Stimulated activated CD4-positive, alpha-beta T cell treated with anti-CD3 and anti-CD28 coated beads, Interleukin-15, amount 100 ng/mL, for 48 hours (primary cell): ENCODE measurements at places on chromosomes 5 and 9.

GRCh38 chr5:40654377-40654991 lies 25.2 kb upstream of the PTGER4 start:
- DNase-seq = no peak

DNA sequence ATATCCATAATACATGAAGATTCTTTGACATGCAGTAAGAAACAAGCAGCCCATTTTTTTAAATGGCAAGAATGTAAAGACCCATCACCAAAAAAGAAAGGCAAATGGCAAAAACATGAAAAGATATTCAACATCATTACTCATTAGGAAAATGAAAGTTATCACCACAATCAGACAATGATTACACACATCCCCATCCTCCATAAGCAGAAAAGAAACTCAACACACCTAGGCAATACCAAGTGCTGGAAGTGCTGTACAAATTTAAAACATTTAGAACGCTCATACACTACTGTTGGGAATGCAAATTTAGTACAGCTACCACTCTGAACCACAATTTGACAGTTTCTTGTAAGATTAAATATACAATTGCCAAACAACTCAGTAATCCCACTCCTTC lies 466.7 kb downstream of the ACTL7B start:
- DNase-seq = no peak

- DNase-seq = no peak
Measured at GRCh38 chr9:84170521-84171141, 169.9 kb downstream of the SLC28A3 start.

DNA sequence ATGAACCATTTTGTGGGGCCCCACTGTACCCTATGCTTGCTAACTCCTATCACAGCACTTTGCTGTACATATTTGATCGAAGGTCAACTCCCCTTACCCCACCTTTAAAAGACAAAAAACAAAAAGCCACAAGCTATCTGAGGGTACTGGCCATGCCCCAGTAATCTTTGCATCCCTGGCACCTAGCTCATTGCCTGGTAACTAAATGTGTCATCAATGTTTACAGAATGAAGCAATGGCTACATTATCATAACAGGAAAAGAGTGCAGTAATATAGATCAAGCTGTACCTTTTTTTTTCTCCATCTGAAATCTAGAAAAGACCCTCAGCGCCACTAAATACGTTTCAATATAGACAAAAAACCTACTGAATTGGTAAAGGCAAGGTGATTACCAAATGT lies 188.0 kb downstream of the ELAVL2 start:
- no peak for DNase-seq

GRCh38 chr5:77426670-77427069 lies 65.4 kb downstream of the WDR41 start:
- DNase-seq = no peak

DNA sequence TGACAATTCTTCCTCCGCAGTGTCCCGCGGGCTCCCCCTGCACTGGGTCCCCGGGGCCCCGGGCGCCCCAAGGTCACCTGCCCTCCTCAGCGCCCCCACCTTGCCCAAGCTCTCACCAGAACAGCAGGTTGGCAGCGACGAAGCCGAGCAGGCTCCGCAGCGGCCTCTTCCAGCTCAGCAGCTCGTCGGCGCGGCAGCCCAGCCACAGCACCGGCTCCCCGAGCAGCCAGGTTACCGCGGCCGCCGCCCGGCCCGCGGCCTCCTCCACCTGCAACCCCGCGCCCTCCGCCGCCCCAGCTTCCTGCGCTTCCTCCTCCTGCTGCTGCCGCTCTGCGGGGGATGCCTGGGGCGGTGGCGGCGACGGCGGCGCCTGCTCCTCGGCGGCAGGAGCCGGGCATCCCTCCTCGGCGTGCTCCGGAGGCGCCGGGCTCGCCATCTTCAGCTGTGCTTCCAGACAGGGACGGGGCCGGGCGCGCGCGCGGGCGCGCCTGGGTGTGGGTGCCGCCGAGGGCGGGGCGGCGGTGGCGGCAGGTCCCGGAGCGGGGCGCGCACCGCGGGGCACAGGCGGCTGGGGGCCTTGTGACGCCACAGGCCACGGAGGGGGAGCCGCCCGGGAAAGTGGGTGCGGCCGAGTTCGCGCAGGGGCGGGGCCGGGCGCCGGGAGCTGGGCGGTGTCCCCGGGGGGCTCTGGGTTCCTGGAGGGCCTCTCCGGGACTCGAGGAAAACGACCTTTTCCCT lies at the start of gene RETREG1:
Gene RETREG1, minus strand, starts transcription at position 462 of the 738 bp plus-strand sequence. Its CDS starts 26 bp downstream, at position 436.
- peak; percentile 69 for DNase-seq

DNA sequence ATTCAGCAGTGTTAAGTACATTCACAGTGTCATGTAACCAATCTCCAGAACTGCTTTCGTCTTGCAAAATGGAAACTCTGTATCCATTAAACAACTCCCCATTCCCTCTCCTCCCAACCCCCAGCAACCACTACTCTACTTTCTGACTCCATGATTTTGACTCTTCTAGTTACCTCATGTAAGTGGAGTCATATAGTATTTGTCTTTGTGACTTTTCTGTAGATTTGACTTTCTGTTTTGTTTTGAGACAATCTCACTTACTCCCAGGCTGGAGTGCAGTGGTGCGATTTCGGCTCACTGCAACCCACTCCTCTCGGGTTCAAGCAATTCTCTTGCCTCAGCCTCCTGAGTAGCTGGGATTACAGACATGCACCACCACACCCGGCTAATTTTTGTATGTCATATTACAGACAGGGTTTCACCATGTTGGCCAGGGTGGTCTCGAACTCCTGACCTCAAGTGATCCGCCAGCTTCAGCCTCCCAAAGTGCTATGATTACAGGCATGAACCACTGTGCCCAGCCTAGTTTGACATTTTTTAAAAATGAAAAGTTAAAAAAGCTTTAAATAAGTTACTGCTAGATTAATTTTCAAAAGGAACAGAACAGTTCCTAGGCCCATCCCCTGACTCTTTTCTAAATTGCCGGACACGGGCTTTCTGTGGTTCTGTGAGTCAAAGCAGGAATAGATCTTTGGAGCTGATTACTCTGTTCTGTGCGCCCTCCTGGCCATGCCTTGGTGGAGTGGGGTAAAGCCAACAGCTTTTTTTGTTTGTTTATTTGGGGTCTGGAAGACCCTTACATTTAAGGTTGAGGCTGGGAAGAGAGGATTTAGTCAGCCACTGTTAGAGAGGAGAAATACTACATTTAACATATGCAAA lies 59.3 kb downstream of the RALGPS1 start:
- DNase-seq = no peak

DNA sequence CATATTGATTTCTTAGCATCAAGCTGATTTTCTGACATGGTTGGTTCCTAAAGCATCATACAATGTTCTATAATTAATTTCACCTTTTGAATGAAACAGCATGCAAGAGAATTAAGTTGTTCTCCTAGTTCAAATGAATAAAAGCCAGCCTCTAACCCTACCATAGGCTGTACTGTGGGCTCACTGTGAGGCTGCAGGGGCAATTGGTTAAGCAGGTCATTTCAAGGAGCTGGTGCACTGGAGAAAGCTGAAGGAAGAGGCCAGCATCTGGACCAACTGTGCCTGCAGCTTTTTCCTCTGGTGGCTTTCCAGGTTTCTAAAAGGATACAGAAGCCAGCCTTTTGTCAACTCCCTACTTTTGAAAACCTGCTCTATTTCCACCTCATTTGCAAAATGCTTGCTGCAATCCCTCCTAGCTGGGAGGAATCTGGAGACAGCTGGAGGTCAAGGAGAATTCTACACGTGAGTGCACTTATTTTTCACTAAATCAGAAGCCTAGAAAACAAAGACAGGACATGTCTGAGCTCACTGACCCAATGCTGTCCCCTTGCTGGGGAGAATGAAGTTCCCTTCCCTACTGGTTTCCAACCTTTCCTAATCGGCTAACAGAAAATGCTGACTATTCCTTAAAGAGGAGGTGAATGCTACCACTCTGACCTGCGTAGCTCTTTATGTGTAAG lies 158.9 kb downstream of the APBA1 start:
- DNase-seq = no peak

DNA sequence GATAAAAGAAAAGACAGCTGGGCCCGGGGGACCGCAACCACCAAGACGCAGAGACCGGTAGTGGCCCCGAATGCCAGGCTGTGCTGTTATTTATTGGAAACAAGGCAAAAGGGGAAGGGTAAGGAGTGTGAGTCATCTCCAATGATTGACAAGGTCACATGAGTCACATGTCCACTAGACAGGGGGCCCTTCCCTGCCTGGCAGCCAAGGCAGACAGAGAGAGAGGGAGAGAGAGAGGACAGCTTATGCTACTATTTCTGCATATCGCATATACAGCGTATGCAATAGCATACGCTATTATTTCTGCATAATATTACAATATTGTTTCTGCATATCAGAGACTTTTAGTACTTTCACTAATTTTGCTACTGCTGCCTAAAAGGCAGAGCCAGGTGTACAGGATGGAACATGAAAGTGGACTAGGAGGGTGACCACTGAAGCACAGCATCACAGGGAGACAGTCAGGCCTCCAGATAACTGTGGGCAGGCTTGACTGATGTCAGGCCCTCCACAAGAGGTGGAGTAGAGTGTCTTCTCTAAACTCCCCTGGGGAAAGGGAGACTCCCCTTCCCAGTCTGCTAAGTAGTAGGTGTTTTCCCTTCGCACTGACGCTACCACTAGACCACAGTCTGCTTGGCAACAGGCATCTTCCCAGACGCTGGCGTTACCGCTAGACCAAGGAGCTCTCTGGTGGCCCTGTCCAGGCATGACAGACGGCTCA lies 50.3 kb downstream of the RFX3 start:
- no peak for DNase-seq
